Stimulated activated CD4-positive, alpha-beta T cell treated with anti-CD3 and anti-CD28 coated beads, TNF-alpha, amount 100 ng/mL, for 4 hours (primary cell): ENCODE measurements at places on chromosomes 3 and 15.

DNA sequence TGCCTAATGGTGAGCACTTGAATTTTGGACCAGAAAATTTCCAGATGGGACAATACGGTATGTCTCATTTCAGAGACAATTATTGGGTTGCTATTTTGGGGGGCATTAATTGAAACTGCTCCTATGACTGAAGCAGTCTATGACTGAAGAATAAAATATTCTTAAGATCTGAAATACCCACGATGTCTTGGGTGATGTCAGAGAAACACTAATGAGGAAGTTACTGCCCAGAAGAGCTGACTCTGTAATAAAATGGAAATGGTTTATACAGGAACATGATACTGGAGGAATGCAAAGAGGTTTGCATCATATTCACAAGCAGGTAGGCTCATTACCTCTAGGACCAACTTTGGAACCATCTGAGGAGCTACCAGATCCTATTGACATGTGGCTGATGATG is 68.7 kb downstream of the IL12A start:
- DNase-seq, result no peak

DNA sequence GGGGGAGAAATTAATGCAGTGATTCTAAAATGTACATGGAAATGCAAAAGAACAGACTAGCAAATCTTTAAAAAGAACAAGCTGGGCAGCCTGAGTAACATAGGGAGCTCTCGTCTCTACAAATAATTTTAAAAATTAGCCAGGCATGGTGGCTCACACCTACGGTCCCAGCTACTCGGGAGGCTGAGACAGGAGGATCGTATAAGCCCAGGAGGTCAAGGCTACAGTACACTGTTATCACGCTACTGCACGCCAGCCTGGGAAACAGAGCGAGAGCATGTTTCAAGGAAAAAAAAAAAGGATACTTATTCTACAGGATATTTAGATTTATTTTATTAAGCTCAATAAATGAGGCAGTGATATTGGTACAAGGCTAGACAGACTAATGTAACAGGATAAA is 40.9 kb downstream of the STAG1 start:
- DNase-seq, result no peak

DNA sequence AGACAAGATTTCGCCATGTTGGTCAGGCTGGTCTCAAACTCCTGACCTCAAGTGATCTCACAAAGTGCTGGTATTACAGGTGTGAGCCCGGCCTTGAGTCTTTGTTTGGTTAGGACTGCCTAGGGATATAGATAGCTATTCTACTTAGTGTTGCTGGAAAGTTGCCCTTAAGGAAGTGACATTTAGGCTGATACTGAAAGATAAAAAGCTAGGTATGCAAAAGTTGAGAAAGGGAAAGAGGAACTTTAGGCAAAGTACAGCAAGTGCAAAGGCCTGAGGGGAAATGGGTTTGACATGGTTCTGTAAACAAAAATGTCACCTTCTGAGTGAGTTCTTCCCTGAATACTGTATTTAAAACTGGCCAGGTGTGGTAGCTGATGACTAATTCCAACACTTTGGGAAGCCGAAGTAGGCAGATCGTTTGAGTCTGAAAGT is 111.5 kb downstream of the ZNF609 start:
- no peak for DNase-seq

DNA sequence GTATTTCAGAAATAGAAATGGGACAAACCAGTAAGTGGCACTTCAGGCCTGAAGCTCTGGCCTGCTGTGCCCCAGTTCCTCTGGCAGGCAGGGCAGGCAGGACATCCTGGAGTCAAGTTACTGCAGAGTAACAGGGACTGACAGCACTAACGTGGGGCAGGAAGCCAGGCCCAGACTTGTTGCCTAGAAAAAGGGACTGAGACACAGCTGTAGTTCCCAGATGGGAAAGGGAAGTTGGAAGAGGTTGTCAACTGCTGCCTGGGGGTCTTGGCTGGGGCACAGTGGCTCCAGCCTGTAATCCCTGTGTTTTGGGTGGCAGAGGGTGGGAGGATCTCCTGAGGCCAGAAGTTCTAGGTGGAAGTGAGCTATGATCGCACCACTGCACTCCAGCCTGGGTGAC is 171.9 kb downstream of the FMN1 start:
- DNase-seq, result no peak

- DNase-seq, result no peak
Observed at GRCh38 chr3:67617518-67617917, 36.9 kb downstream of the SUCLG2 start.

DNA sequence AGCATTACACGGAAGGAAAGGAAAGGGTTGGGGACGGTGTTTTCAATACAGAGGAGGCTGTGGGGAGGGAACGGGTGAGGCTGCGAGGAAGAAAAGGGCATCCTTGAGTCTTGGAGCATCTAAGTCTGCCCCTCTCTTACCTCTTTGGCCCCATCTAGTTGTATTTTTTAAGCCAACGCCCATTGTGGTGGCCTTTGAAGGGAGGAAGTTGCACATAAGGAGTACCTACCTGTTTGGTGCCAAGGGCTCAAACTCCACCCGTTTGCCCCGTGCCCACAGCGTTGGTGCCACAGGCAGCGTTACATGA is 146.1 kb upstream of the UMPS start:
- DNase-seq, result no peak

GRCh38 chr3:44297255-44297654 is 41.3 kb upstream of the TCAIM start:
- DNase-seq, result no peak
